Activated CD4-positive, alpha-beta T cell treated with anti-CD3 and anti-CD28 coated beads, Interleukin-10, Interleukin-2, amounts not matched to agents 100 ng/mL and 50 ng/mL, durations not matched to agents 16 hours and 8 hours (primary cell): ENCODE measurements at places on chromosomes 2 and 18.
A peak's percentile ranks its signal among the peaks of the same experiment; 100 is the strongest.

GRCh38 chr2:215791481-215791937 lies 221.8 kb downstream of the MREG start:
- no peak for DNase-seq

DNA sequence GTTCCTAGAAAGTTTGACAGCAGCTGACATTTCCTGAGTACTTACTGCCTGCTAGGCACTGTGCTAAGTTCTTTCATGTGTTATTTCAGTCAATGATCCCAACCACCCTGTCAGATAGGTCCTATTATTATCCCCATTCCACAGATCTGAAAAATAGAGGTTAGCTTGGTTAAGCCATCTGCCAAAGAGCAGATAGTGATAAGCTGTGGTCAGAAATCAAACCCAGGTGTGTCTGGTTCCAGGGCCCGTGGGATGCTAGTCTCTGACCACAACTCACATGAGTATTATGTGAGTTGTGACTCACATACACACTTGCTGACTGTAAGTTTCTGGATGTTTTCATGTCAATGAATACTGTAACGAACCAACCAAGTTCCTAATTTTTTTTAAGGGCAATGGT lies 132.0 kb upstream of the APCDD1 start:
- no peak for DNase-seq

DNA sequence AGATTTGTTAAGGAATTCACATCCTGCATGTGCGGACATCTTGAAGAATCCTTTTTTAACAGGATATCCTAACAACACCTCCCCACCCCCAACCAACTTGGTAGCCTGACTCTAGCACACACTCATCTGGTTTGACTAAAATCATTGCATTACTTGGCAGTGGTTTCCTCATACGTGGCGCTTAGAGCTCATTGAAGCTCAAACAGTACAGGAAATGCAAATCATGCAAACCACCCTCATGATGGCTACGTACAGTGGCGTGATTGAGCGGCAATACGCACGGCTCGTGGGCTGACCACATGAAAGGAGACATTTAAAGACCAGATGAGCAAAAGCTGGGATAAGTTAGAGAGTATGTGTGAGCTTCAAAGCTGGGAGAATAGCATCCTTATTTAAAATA lies 336.2 kb downstream of the ZEB2 start:
- peak; percentile 96 for DNase-seq

DNA sequence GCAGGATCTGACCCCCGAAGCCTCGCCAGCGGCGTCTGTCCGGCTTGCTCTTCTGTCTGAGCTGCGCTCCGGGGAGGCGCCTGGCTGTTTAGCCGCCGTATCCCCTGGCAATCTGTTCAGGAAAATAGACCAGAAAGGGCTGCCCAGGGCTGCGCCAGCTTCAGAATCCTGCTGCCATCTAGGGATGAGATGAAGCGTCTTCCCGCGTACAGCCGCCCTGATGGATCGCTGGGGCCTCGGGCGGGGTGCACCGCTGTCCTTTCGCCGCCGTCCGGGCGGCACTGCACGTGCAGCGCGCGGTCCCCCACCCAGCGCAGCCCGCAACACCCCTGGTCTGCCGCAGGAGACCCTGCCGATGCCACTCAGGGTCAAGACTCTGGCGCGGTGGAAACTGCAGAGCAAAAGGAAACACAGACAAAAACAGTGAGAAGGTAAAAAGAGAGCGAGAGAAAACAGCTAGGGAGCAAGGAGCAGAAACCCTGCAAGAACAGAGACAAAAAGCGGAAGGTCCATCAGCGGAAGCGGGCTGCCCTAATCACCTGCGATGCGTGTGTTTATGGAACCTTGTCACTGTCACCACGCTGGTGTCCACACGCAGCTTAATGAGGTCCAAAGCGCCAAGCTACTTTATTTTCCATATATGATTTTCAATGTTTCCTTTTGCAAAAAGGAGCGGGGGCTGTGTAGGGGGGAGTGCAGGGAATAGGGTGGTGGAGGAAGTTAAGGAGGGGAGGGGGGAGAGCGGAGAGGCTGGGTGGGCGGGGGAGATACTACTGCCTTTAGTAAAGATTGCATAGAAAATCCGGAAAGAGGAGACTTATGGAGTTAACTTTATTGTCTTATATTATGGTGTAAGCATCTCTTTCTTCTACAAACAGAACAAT lies 2113.3 kb upstream of the PIK3C3 start:
- DNase-seq, result no peak

DNA sequence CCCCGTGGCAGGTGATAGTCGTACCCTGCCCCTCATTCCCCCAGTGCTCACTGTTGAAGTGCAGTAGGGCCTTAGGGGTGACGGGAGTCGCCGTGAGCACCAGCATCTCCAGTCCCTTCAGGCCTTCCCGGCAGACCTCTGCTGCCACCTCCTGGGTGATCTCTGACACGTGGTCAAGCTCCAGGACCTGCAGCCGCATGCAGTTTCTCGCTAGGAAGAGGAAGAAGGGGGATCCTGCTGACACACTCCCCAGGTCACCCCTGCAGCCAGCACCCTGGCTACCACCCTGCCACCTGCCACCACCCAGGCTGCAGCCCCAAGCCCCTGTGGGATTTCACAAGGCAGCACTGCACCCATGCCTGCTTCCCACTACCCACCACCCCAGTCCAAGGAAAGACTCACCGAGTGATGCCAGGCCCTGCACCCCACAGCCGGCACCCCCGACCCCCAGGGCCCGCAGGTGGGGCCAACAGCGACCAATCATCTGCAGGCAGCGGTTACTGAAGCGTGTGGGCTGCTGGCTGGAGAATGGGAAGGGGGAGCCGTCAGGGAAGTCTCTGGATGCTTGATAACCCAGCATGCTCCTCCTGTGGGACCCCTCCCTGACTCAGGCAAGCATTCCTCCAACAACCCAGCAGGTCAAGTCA lies 23.8 kb downstream of the FBXO41 start:
- DNase-seq, result no peak
